ENCODE measurements at places on chromosomes 16 and 17.

DNA sequence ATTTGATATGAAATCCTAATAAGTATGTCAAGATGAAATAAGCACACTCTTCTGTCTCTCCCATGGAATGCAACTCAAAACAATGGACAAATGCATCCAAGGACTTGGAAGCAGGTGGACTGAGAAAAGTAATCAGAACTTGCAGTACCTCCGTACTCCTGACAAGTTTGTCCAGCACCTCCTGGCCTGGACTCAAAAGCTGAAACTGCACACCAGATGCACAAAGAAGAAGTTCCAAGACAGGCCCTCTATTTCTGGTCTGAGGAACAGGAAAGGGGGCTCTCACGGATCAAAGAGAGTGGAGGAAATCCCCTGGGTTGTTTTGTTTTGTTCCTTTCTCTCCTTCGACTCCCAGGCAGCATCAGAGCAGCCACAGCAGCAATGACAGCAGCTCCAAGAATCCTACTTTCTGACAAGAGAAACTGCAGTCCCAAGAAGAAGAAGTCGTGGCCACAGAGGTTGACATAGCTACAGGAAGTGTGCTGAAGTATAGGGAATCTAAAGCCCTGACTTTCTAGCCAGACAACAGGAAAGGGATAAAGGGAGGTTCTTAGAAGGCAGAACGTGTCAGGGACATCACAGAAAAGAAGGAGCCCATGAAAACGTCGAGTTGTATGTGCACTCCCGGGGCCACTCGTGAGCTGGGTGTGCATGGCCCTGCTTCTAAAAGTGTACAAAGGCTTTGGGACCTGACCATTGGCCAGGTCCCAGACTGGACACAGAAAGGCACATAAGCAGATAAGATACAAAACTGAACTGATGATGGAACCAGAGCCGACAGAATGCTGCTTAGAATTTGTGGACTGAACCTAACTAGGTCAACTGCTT, 29.3 kb downstream of the AKAP10 start:
- DNase-seq = no peak

DNA sequence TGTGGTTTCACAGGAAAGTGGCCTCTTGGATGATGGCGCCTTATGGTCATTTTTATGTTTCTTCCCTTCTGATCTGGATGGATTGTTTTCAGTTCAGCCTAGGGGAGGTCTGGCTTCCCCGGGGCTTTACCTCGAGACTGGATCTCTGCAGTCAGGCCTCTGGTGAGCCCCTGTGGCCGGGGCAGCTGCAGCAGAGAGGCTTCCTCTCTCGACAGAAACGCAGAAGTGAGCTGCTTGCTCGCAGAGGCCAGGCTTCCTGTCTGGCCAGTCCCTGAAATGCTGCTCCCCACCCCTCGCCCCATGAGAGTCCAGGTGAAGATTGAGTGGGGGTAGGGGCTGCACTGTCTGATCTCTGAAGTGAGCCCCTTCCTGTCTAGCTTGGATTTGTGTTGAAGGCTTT, 44.0 kb downstream of the PLCG2 start:
- DNase-seq = no peak

DNA sequence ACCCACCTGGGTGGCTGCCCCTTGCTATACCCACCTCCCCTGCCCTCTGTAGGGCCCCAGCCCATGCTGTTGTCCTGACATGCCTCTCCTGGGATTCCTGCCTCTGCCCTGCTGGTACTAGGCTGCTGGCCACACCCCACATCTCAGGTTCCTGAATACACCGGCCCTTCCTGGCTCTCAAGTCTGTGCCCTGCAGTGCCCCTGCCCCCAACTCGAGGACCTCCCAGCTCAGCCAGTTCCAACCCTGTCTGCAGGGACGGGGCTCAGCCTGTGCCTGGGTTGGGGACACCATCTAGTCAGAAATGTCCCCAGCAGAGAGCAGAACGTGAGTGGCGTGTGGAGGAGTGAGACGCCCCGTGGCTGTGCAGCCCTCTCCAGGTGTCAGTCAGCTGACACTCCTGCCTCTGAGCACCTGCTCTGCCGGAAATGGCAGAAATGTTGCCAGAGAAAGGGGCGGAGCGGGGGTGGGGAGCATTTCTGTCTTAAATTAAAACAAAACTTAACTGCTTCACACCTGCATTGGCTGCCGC, 28.7 kb downstream of the ACSF3 start:
- no peak for DNase-seq

DNA sequence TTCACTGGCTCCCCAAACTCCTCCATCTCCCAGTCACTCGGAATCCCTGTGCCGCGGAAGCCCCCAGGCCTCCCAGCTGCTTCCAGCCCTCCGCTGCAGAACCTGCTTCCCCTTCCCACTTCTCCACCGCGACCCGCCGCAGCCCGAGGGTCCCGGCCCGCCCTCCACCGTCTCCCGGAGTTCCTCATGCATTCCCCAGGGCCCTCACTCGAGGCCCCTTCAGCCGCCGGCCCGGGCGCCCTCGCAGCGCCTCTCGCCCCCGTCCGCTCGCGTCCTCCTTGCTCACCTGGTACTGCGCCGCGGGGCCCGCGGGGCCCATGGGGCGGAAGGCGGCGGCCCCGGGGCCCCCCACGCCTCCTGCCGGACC, 329 bp downstream of the SMARCD2 start:
- peak; percentile 33 for DNase-seq

DNA sequence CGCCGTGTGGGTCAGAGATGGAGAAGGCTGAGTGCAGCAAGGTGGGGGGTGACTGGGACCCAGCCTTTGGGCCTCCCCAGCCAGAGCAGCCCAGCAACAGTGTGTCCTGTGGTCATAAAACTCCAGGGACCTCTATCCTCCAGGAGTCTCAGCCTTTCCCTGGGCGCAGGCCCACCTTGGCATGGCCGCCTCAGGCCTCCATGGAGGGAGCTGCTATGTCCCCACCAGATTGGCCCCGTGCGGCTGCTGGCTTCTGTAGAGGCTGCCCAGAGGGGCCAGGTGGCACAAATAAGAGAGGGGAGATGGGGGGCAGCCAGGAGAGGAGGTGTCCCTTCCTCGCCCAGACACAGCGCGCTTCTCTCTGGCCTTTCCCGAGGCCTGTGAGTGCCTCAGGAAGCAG, 2.6 kb upstream of the SYNGR3 start:
- DNase-seq = no peak

- DNase-seq = no peak
These were observed 36.6 kb upstream of the TMEM132E start for GRCh38 chr17:34542700-34543336.

DNA sequence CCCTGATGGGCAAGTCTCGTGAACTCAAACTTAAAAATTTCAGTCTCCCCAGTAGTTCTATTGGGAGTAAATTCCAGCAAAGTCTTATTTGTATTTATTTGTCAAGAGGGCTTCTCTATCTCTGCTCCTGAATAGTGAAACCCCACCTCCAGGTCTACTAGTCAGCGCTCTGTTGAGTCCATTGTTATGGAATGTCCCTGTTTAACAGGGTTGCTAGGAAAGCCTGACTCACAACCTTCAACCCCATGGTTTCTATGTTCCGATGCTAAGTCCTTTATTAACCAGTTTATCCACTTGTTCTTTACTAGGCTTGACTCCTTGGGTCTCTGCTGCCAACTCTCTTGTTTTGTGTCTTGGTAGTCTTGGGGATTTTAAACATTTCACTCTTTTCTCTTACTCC, 250.7 kb upstream of the MYOCD start:
- DNase-seq = no peak

- no peak for DNase-seq
These were observed 13.2 kb downstream of the CD300LG start for GRCh38 chr17:43860077-43860725.

GRCh38 chr16:31365131-31365865, 10.3 kb downstream of the ITGAX start:
- no peak for DNase-seq

DNA sequence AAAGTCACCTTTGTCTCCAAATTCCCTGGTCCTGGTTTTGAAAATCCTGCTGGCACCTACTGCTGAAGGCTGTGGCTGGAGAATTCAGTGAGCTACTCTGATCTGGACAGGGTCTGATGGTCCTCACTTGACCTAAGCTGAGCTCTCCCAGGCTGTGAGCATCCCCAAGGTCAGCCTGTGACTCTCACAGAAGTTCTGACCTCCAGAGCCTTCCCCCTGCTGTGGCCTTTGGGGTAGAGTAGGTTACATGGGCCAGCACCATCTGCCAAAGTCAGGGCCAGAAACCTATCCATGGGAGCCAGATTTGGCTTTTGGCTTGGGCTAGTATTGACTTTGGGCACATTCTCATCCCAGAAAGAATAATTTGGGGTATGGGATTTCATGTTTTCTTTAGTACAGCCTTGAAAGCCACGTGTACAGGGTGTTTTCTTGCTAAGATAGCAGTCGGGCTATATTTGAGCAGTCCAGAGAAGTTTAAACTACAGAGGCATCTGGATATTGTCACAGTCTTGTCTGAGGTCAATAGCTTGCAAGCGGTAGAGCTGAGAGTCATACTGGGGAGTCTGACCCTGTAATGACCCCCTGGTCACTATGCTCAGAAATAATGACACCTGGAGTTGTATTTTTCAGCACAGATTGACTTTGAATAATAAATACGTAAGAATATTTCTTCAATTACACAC, 6.2 kb upstream of the AGRP start:
- DNase-seq = no peak

DNA sequence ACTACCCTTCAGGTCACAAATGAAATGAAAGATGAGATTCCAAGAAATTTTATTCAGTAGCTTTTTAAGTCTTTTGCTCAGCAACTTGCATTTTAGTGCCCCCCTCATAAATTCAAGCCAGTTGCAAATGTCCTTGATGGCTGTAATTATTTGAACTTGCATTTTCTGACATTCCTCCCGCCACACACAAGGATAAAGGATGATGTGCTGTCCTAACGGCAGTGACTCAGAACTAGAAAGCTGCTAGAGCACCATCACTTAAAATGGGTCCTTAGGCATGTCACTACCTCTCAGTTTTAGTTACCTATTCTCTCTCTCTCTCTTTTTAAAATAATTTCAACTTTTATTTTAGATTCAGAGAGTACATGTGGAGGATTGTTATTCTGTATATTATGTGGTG, 306.7 kb downstream of the CNTNAP4 start:
- no peak for DNase-seq

- DNase-seq = no peak
These were observed 61.7 kb upstream of the SMURF2 start for GRCh38 chr17:64723781-64724180.

DNA sequence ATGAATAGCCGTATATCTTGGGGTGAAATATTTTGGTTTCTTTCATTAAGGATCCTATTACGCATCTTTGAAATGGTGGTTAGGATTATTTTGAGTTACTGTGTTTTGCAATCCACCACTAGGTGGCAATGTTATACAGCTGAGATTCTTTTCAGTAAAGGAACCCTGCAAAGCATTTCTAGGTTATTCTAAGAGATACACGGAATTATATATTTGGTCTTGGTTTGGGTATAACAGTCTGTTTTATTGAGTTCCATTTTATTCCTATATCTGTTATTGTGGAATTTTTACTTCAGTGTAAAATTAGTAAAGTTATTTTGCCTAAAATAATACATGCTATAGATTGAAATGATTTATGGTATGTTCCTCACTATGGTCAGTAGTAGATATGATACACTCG, 62.9 kb upstream of the CPHXL start:
- peak; percentile 36 for DNase-seq

DNA sequence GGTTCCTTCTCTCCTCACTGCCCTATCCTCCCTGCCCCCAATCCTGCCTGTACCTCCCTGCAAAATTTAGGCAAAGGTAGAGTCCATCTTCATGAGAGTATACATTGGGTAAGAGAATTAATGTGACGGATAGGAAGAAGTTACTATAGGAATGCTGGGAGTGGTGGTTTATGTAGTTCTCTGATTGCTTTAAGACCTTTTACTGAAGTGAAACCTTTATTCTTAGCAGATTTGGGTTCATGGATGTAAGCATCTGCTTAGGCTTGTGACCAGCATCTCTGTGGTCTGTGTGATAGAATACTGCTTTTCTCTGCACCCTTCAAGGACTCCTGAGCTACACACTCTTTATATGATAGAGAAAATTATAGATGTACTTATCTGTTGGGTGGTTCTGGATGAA, 127.3 kb downstream of the PRKCA start:
- DNase-seq = no peak

GRCh38 chr17:67712375-67712774, 5.4 kb upstream of the NOL11 start:
- no peak for DNase-seq

GRCh38 chr17:75077072-75077495, 10.7 kb upstream of the SLC16A5 start:
- no peak for DNase-seq

DNA sequence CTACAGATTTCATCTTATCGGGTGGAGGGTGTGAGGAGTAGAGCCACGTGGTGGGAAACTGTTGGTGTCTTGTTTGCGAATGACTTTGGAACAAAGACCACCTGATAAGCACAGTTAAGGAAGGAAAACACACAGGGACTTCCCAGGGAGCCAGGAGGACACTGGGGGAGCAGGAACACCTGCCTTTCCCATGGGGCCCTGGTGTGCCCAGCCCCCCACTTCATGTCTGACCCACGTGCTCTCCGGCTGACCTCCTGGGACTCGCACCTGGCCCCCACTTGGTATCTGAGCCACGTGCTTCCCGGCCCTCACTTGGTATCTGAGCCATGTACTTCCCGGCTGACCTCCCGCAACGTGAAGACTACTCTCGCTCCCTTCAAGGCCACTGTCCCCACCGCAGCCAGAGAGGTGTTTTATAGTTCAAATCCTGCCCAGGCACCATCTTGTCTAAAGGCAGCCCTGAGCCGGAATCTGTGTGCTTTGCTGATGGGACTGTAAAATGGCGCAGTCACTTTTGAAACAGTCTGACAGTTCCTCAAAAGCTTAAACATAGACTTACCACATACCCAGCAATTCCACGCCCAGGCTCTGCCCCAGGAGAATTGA, 5.4 kb upstream of the CSNK1D start:
- no peak for DNase-seq

DNA sequence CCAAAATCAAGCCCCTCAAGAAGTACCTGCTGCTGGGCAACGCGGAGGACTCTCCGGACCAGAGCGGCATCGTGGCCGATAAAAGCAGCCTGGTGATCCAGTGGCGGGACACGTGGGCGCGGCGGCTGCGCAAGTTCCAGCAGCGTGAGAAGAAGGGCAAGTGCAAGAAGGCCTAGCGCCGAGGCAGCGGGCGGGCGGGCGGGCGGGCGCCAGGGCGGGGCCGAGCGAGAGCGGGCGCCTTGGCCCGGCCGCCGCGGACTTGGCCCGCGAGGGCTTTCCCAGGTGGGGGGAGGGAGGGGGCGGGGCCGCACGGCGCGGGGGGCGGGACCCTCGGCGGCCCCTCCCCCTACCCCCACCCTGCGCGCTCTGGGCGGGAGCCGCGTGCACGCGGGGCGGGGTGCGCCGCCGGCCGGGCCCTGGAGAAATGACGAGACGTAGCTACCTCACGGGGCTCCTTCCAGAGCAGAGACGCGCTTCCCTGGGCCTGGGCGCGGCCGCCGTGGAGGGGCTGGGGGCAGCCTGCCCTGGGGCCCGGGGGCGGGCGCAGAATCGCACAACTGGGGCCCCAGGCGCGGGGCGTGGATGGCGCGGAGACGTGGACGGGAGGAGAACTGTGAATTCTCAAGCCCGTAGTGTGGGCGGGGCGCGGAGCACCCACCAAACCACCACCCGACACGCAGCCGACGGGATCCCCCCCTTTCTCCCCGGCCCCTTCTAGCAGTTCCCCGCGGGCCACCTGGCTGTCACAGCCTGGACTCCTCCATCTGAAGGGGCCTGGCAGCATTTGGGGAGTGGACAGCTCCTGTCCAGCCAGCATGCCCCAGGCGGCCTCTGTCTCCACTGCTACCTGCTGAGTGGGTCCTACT, 218.7 kb downstream of the NTN1 start:
- no peak for DNase-seq

GRCh38 chr17:82613283-82614094, 34.8 kb downstream of the WDR45B start:
- no peak for DNase-seq

Measured in renal cortex interstitium (tissue), 15 donors.